Left kidney (tissue), 8 donors: ENCODE measurements at places on chromosomes 7 and 10. TPM values are rescaled to one million over a fixed set of nuclear protein-coding genes. Genes with fewer than 3 reads are reported as not detected.

GNAI1 gene
- 112 TPM for polyA plus RNA-seq

BAIAP2L1 gene
- polyA plus RNA-seq: 17.8 TPM

PLOD3 gene
- 50.1 TPM for polyA plus RNA-seq

AGAP9 gene
- polyA plus RNA-seq: 63.4 TPM

FZD1 gene
- 53.5 TPM for polyA plus RNA-seq

ANKRD22 gene
- polyA plus RNA-seq: 0.28 TPM

GNAT3 gene
- not detected for polyA plus RNA-seq

FBXL13 gene
- polyA plus RNA-seq: 4.3 TPM

CTTNBP2 gene
- polyA plus RNA-seq: 39.3 TPM

SPDYE5 gene
- polyA plus RNA-seq: 7.3 TPM

EBLN1 gene
- polyA plus RNA-seq: not detected

UPK3BL1 gene
- 23.5 TPM for polyA plus RNA-seq

SLC26A5 gene
- 0.75 TPM for polyA plus RNA-seq

GAD2 gene
- polyA plus RNA-seq: 2.9 TPM

TMEM178B gene
- 0.52 TPM for polyA plus RNA-seq

BEND7 gene
- polyA plus RNA-seq: 40.7 TPM

CAMK2B gene
- polyA plus RNA-seq: 1.7 TPM

CNTNAP2 gene
- 26.4 TPM for polyA plus RNA-seq

MRPS17 gene
- polyA plus RNA-seq: 19.1 TPM

ENKUR gene
- polyA plus RNA-seq: 4.1 TPM

UNCX gene
- polyA plus RNA-seq: 8.5 TPM

SYT15B gene
- 1.1 TPM for polyA plus RNA-seq

EIF3B gene
- polyA plus RNA-seq: 187 TPM

COL17A1 gene
- 0.63 TPM for polyA plus RNA-seq

PON3 gene
- 2.5 TPM for polyA plus RNA-seq

VSTM4 gene
- polyA plus RNA-seq: 15.8 TPM

AOAH gene
- 1.7 TPM for polyA plus RNA-seq

ADAMTS14 gene
- polyA plus RNA-seq: 1.1 TPM

CUZD1 gene
- 2.1 TPM for polyA plus RNA-seq

TMEM184A gene
- 6.1 TPM for polyA plus RNA-seq

MARVELD1 gene
- 40.7 TPM for polyA plus RNA-seq

BICC1 gene
- polyA plus RNA-seq: 98.1 TPM

FLNC gene
- polyA plus RNA-seq: 14.9 TPM

NUTM2D gene
- 12.7 TPM for polyA plus RNA-seq

FASTK gene
- 47.8 TPM for polyA plus RNA-seq

CYP2E1 gene
- 2.8 TPM for polyA plus RNA-seq

CHAT gene
- 0.13 TPM for polyA plus RNA-seq

PDK4 gene
- 17.4 TPM for polyA plus RNA-seq

FGFR2 gene
- 115 TPM for polyA plus RNA-seq

MUC3A gene
- 1.2 TPM for polyA plus RNA-seq

INHBA gene
- polyA plus RNA-seq: 4.0 TPM

SLC16A12 gene
- polyA plus RNA-seq: 33.3 TPM

AUTS2 gene
- 110 TPM for polyA plus RNA-seq

RBP3 gene
- 0.10 TPM for polyA plus RNA-seq

CALML3 gene
- polyA plus RNA-seq: not detected

DNAAF5 gene
- polyA plus RNA-seq: 37.6 TPM

FAM25G gene
- 0.57 TPM for polyA plus RNA-seq

VGF gene
- polyA plus RNA-seq: 0.20 TPM

SPDYE16 gene
- polyA plus RNA-seq: 6.2 TPM

CPA4 gene
- polyA plus RNA-seq: 0.55 TPM

PRR15 gene
- 2.6 TPM for polyA plus RNA-seq

CPED1 gene
- 43.4 TPM for polyA plus RNA-seq

CCDC6 gene
- 48.2 TPM for polyA plus RNA-seq

SCIN gene
- polyA plus RNA-seq: 112 TPM

TMEM139 gene
- polyA plus RNA-seq: 55.7 TPM

NME8 gene
- polyA plus RNA-seq: not detected
